Heart right ventricle (tissue), 16 donors: ENCODE measurements at places on chromosomes 4 and X.
A peak's percentile ranks its signal among the peaks of the same experiment; 100 is the strongest.

DNA sequence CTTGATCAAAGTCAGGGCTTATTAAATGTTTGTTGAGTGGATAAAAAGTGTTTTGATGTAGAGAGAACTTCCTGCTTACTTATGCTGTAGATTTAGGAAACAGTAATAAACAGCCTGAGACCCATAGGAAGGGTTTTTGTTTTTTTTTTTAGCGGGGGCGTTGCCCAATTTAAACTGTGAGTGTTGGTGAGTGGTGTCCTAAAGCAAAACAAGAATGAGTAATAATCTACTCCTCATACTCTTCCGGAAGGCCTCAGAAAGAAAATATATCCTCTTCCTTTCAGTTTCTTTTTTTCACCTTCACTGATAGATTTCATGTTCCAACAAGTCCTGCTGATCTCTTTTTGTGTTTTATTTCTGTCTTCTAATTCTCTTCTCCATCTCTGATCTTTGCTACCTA, 104.4 kb upstream of the SCML1 start:
- no peak for DNase-seq

- DNase-seq: no peak
Measured at GRCh38 chr4:76654791-76655190, 219.8 kb downstream of the SHROOM3 start.

GRCh38 chr4:184100297-184100885, 117.3 kb downstream of the ENPP6 start:
- peak; percentile 11 for DNase-seq

- DNase-seq: no peak
Measured at GRCh38 chr4:79059631-79060399, 120.6 kb upstream of the PAQR3 start.

DNA sequence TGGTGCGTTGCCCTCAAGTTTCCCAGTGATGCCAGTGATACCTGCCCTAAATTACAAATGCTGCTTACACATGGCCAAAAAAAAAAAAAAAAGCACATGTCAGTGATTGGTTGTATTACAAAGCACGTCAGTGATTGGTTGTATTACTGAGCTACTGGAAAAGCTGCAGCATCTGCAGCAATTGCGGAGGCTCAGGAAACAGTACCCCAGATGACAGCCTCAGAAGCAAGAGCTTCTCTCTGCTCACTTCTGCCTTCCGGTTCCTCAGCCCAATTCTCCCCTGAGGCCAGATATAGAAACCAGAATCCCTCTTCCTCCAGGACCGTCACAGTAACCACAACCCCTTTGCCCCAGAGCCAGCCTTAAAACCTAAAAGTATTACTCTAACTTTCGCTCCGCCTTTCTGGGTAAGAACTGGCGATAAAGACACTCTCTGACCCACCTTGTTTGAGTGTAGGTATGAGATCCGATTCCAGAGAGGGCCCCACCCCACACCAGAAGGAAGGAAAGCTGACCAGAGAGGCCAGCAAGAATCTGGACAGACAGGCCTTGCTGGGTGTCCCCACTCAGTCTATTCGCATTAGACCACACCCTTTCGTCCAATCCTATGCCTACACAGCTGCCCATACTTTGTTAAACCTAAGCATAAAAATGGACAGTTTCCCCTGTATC, 85.0 kb upstream of the SORBS2 start:
- no peak for DNase-seq

GRCh38 chr4:152107736-152108500, 347.1 kb upstream of the GATB start:
- DNase-seq: no peak

DNA sequence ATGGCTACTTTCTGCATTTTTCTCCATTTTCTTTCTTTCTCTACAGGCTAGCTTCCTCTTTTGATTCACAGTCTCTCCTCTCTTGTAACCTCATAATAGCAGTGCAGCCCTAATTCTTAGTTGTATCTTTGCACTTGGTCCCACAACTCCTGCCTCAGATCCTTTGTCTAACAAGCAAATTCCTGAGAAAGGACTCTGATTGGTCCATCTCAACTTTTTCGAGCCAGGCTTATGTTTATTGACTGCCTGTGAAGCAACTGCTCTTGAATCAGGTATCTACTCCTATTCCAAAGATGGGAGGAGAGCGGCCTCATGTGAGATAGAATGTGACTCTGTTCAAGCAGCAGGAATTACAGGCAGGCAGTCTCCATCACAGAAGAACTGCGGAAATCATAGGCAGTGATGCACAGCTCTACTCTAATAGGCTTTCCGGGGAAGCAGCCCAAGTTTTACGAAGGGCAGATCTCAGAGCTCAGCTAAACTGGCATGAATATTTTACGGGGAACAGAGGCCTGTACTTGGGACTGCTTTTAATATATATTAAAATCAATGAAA, 123.5 kb downstream of the GABRB1 start:
- no peak for DNase-seq

DNA sequence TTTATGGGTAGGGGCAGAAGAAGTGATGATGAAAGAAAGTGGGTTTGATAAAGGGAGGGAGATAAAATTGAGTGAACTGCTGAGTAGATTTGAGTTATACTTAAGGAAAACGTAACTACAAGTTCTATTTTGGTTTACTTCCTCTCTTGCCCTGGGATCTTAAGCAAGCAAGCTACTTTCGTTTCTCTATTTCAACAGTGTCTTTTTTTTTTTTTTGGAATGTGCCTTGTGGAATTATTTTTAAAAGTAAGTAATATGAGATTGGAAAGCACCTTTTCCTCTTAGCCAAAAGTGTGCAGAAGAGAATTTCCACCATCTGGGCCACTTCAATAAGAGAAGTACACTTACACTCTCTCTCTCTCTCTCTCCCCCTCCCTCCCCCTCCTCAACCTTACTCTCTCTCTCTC, 16.0 kb upstream of the C4orf36 start:
- no peak for DNase-seq

DNA sequence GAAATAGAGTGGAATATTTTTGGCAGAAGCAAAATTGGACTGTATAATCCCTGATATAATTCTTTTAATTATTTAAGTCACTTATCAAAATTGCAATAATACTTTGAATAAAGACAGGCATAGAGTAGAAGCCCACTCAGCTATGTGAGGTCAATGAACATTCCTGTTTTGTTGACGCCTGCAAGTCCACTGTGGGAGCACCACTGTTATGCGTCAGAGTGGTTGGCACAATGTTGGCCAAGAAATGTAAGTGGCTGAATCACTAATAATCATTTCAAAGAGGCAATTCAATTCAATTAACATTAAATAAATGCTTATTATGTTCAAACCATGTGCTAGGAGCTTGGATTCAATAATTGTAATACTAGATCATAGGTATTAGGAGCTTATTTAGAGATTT, 221.0 kb downstream of the SPCS3 start:
- no peak for DNase-seq

DNA sequence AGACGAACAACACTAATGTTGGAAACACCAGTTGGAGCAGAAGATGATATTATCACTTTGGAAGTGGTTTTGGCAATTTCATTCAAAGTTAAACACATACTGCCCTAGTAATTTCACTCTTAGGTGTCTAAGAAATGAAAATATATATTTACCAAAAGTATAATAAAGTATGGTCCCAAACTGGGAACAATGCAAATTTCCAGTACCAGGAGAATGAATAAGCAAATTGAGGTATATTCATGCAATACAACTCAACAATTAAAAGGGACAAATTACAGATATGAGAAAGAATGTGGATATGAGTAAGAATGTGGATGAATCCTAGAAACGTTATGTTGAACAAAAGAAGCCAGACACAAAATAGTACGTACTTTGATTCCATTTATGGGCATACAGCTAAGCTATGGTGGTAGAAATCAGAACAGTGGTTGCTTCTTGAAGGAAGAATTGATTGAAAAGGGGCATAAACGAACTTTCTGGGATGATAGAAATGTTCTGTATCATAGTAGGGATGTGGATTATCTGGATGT, 10.0 kb downstream of the ELMOD2 start:
- no peak for DNase-seq

- no peak for DNase-seq
Measured at GRCh38 chrX:38206542-38206941, 14.1 kb downstream of the SRPX start.

- DNase-seq: no peak
Measured at GRCh38 chr4:183999435-183999834, 94.3 kb downstream of the STOX2 start.

DNA sequence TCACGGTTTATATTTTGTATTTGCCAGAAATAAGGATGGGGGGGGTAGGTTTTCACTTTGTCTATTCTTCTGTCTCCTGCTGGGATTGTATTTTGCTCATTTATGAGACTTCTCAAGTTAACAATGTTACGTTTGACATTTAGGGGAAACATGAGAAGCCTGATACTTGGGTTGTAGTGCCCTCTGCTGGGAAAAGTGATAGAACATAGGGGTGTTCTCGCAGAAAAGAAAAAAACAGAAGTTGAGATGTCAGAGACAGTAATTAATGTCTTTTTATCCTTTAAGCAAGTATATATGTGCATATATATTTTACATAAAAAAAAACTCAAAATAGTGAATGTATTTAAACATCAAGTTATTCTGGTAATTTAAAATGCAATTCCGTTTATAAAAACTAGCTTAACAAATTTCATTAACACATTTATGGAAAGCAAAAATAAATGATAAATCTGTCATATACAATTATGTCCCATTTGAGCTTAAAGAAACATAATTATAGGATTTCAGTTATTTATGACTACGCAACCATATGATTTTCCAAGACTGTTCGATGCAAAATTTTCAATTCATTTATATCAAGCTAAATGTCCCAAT, 46.0 kb upstream of the TMPRSS11F start:
- DNase-seq: no peak

- DNase-seq: no peak
Measured at GRCh38 chr4:85854546-85854945, 379.6 kb downstream of the ARHGAP24 start.

DNA sequence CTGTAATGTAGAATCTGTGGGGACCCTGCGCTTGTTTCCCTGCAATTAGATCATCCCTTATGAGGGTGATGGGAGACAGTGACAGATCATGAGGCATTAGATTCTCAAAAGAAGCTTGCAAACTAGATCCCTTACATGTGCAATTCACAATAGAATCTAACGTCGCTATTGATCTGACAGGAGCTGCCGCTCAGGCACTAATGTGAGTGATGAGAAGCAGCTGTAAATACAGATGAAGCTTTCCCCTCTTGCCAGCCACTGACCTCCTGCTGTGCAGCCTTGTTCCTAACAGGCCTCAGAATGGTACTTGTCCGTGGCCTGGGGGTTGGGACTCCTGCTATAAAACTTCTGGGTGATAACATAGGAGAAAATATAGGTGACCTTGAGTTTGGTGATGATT, 1076.8 kb downstream of the PDHA2 start:
- DNase-seq: no peak

- DNase-seq: no peak
Measured at GRCh38 chr4:186825069-186825468, 101.4 kb upstream of the FAT1 start.

DNA sequence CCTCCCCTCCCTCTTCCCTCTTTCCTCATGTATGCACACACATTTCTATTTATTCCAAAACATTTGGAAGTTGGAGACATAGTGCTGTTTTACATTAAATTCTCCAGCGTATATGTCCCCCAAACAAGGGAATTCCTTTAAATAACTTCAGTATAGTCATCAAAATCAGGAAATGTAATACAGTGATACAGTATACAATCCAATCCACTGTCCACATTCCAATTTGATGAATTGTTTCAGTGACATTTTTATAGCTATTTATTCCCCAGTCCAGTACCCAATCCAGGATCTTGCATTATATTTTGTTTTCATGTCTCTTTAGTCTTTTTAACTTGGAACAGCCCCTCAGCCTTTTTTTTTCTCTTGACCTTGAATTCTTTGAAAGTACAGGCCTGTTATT, 233.0 kb downstream of the DKK2 start:
- no peak for DNase-seq

GRCh38 chrX:143634309-143634662, 1.6 kb downstream of the SLITRK4 start:
- no peak for DNase-seq

DNA sequence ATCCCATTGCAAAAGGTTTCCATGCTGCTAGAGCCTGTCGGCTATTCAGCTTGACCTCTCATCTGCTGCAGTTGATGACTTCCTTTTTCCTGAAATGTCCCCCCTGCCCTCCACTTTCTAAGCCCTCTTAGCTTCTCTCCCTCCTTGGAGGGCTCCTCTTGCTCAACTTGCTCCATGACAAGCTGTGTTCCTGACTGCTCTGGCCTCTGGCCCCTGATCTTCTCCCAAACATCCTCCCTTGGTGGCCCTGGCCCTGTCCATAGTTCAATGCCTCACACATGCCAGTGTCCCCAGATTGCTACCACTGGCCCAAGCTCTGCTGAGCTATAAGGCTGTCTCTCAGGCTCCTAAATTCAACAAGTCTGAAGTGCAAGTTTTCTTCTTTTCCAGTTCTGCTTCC, 29.6 kb downstream of the RASL11B start:
- DNase-seq: no peak

DNA sequence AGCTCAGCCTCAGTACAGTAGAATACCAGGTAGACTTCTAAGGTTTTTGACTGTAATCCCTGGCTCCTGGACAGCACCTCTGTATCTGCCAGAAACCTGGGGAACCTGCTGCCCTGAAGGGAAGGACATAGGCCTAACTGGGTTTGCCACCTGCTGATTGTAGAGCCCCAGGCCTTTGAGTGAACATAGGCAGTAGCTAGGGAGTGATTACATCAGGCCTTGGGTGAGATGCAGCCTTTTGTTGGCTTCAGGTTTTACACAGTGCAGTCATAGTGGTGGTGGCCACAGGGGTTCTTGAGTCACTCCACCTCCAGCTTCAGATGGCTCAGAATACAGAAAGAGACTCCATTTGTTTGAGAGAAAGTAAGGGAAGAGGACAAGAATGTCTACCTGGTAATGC, 19.3 kb downstream of the IQCM start:
- DNase-seq: no peak

- no peak for DNase-seq
Measured at GRCh38 chrX:15356444-15356843, 21.1 kb upstream of the PIGA start.

DNA sequence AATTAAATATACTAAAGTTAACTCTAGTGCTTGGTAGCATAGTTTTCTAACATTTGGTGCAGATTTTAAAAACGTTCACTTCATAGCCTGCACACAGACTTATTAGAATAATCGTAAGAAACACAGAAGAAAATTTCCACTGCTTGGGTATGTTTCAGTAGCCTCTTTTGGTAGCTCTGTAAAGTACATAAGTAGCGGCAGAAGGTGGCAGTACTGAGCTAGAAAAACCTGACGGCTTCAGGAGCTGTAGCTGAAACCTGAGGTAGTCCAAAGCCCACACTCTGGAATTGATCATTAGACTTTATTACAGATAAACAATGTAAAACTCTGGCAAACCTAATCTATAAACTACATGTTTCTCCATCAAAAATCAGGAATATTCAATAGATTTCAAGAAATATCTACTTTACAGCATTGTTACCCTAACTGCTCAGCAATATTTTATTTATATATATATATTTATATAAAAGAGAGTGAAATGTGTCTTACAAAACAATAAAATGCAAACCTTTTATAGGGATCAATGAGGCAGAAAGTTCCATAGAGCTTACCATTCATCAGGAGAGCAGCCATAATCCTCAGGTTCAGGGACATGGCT, 88.2 kb downstream of the ATP8A1 start:
- no peak for DNase-seq

GRCh38 chr4:31370866-31371465, 650.8 kb downstream of the PCDH7 start:
- DNase-seq: no peak

- peak; percentile 18 for DNase-seq
Measured at GRCh38 chrX:130173190-130173895, 1.6 kb downstream of the RAB33A start.
